ENCODE measurements at places on chromosomes 1 and 21. TPM values are rescaled to one million over a fixed set of nuclear protein-coding genes. Genes with fewer than 3 reads are reported as not detected.

Gene OR2G6
- total RNA-seq = not detected

Gene LRRC53
- total RNA-seq = not detected

Gene VWA5B1
- 0.24 TPM for total RNA-seq

Gene MCOLN2
- total RNA-seq = 1.2 TPM

Gene SLC6A9
- 14.6 TPM for total RNA-seq

Gene DDR2
- 40.2 TPM for total RNA-seq

Gene OR2T29
- total RNA-seq = not detected

Gene C1orf226
- total RNA-seq = 6.6 TPM

Gene RGSL1
- not detected for total RNA-seq

Gene CATSPERE
- 1.7 TPM for total RNA-seq

GRCh38 chr1:151062741-151063371 is 2.7 kb downstream of the MLLT11 start:
- peak; percentile 75 for DNase-seq

DNA sequence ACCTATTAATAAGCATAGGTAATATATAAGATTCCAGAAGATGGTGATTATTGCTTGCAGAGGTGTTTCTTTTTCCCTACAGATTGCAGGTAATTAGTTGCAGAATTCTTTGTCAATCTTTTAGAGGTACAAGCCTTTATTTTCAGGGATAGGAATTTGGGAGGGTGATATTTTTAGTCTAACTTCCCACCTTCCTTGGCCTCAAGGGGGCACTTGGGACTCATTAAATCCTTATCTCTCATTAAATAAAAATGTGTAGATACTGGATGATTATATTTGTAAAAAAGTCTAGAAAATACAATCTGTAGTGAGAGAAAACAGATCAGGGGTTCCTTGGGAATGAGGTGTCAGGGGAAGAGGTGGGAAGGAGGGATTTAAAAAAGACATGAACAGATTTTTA is 179.2 kb downstream of the PATJ start:
- no peak for DNase-seq

- no peak for DNase-seq
Measured at GRCh38 chr1:169750041-169750440, 16.2 kb upstream of the SELE start.

DNA sequence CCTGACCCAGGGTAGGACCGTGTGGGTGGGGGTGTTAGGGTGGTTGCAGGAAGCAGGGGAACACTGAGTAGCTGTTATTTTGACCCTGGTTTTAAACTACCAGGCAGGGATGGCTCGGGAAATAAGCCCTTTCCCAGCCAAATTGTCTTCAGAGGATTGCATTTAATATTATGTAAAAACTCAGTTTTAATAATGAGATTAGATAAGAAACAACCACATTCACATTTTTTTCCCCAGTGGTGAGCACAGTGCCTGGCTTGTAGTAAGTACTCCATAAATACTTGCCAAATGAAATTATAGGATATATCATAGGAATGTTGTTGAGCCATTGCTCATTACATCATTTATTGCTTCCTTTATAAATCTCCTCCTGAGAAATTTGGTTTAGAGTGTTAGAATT is 3.1 kb upstream of the ACP6 start:
- DNase-seq = no peak

GRCh38 chr1:213693864-213694263 is 293.9 kb upstream of the PROX1 start:
- no peak for DNase-seq

GRCh38 chr1:218049641-218050040 is 235.5 kb upstream of the RRP15 start:
- no peak for DNase-seq

DNA sequence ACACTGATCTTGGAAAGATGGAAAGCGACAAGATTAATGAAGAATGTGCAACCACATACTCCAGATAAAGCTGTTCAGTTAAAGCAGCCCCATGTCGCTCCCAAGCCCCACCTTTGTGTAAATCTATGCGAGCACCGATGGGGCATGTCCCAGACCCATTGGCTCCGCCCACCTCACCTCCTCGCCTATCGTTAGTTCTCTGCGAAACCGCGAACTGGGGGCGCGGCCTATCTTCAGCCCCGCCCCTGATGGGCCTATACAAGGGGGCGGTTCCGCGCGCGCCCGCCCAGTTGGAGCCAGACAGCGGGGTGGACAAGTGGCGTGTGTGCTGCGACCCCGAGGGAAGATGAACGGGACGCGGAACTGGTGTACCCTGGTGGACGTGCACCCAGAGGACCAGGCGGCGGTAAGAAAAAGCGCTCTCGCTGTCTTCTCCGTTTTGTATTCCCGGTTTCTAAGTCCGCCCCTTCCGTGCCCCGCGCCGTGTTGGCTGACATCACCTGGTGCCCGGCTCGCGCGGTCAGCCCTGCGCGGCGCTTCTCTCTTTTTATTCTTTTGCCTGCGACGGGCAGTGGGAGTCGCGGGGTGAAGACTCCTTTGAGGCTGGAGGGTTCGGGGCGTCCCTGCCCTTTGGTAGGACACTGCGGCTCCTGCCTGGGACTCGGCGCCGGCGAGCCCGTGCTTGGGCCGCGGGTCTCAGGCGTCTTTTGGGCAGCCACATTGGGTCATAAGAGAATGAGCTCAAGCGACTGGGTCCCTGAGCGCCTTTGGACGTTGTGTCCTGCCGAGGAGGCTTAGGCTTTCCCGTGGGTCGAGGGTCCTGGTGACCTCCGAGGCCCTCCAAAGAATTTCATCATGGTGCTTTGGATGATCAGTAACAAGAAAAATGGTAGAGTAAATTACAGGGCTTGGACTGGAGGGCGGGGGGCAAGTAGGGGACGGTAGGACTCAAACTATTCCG is at the start of gene TUFT1:
Gene TUFT1 (plus strand): TSS at position 289 of the 961 bp plus-strand sequence. CDS start 58 bp downstream, at position 347.
- DNase-seq = peak; percentile 99

- DNase-seq = no peak
Measured at GRCh38 chr1:162111572-162111971, 42.1 kb downstream of the NOS1AP start.

- no peak for DNase-seq
Measured at GRCh38 chr1:68745451-68745850, 248.6 kb upstream of the DEPDC1 start.

- DNase-seq = no peak
Measured at GRCh38 chr1:58966103-58966916, 182.5 kb upstream of the JUN start.

DNA sequence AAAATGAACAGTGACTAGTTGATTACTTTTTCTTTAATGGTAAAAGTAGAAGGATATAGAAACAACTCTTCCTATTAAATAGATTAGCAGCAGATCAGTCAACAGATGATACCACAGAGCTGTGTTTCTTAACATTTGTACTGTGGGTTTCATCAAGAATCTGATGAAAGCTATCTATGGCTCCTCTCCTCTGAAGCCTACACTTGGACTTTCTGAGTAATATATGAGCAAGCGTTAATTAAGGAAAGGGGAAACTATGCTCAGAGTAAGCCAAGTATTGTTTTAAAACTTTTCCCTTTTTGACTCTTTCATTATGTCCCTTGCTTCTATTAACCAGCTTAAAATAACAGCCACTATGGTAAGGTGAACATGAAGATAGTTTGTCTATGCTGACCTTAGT is 10.8 kb downstream of the ARID4B start:
- no peak for DNase-seq

DNA sequence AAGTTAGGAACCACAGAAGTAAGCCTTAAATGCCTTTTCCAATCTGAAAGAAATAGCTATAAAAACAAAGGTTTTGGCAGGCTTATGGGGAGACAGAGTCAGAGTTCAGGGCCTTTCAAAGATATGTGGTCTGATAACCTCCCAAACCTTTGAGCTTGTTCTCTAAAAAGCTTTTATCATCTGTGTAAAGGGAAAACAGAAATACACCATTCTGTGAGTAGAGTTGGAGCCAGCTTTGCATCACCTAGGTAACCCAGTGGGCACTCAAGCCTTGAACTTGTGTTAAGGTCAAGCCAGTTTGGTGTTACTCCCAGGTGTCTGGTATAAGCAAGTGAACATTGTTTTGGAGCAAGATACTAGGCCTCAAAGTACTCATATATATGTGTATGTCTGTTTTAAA is 50.1 kb downstream of the LAMC1 start:
- no peak for DNase-seq

DNA sequence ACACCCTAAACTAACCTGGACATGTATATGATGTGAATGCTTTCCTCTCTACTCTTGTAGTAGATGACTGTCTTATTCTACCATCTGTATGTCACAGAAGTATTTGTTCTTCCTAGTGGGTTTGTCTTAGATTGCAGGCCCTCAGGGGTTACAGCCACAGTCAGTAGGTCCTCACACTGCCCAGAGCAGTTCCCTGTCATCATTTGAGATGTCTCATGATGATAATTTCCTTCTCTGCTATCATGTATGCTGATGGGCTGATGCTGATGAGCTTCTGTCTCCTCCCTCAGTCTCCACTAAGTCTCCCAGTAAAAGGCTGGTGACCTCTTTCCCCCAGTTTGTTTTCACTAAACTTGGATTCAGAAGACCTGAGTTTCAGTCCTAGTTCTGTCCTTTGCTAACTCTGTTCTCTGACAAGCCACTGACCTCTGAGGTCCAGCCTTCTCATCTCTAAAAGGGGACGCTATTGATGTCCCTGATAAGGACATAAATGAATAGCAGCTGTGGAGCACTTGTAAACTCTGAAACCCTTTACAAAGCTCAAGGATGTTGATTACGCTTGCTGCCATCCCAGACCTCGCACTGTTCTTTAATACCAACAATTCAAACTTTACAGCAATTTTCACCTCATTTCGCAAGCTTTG is 3.1 kb upstream of the ETV3 start:
- no peak for DNase-seq

- DNase-seq = peak; percentile 67
Measured at GRCh38 chr21:43766734-43767497, 9.2 kb downstream of the CSTB start.

GRCh38 chr1:11645670-11646265 is 8.5 kb downstream of the FBXO2 start:
- peak; percentile 91 for DNase-seq

DNA sequence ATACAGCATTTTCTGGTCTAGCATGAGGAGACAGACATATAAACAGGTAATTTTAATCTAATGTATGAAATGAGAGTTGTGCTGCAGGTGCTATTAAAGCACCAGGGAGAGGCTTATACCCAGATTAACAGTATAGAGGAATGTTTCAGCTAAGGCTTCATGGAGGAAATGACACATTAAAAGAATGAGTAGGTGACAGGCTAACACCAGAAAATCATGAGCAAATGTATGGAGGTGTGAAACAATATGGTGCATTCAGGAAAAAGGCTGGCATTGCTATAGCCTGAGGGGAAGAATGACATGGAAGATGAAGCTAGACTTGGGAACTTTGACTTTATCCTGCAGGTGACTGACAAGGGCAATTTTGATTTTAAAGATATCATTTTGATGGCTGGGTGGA is 7.0 kb downstream of the ARPC5 start:
- DNase-seq = no peak

- DNase-seq = no peak
Measured at GRCh38 chr1:178683291-178683690, 41.8 kb upstream of the RALGPS2 start.

GRCh38 chr1:156445789-156446263 is 54.7 kb downstream of the MEF2D start:
- peak; percentile 89 for DNase-seq

GRCh38 chr1:208083715-208084085 is 160.5 kb downstream of the PLXNA2 start:
- no peak for DNase-seq

- no peak for DNase-seq
Measured at GRCh38 chr1:233299450-233299849, 3.9 kb upstream of the PCNX2 start.

- no peak for DNase-seq
Measured at GRCh38 chr1:118933051-118933781, 54.9 kb downstream of the TBX15 start.

DNA sequence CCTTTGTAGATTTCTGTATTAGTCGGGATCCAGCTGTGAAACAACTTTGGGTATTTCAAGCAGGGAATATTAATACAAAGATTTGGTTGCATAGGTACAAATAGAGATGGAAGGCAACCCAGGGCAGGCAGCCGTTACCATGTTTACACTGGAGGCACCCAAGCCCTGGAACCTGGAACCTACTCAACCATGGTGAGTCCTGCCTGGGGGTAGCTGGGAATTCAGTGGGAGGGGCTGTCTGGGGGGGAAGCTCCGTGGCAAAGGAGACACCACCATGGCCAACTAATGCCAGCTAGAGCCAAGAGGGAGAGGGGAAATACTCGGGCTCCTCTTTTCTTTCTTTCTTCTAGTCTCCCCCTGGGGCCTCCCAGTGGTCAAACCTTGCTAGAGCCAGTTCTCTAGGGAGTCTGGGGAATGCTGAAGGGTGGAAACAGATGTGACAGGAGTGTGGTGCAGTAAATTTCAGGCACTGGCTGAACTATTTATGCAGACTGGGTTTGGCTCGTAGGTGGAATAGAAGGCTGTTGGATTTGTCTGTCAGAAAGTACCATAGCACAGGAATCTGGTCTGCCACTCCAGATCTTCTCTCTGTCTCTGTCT is 91.9 kb upstream of the CACNA1E start:
- DNase-seq = no peak
